ENCODE measurements at places on chromosomes 11 and 22.

DNA sequence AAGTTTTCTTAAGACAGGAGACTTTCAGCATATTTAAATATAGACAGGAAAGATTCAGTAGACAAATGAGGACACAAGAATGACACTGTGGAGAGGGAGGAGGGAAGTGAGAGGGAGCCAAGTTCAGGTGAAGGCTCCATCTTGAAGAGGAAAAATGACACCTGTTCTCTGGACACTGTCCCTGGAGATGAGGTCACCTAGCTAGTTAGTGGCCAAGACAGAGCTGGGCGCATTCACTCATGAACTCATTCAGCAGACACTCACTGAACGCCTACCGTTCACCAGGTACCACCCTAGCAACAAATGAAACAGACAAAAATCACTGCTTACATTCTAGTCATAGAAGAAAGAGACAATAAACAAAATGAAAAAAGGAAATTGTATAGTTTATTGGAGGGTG, 103.3 kb upstream of the PARVA start:
- no peak for DNase-seq

DNA sequence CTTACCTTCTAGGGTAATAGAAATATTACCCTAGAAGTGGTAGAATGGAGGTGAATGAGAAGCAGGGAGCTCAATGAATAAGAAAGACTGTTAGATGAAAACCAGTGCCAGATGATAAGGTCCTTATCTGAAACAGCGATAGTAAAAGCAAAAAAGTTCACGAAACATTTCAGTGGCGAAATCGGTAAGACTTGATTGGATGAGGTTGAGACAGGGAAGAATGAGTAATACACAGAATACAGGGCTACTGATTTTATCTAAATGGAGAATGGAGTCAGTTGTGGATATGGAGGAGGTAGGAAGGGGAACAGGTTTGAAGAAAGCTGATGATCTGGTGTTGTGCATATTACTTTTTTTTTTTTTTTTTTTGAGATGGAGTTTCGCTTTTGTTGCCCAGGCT, 96.5 kb downstream of the GALNT18 start:
- no peak for DNase-seq

GRCh38 chr22:44848791-44849420, 96.5 kb downstream of the ARHGAP8 start:
- DNase-seq: no peak

DNA sequence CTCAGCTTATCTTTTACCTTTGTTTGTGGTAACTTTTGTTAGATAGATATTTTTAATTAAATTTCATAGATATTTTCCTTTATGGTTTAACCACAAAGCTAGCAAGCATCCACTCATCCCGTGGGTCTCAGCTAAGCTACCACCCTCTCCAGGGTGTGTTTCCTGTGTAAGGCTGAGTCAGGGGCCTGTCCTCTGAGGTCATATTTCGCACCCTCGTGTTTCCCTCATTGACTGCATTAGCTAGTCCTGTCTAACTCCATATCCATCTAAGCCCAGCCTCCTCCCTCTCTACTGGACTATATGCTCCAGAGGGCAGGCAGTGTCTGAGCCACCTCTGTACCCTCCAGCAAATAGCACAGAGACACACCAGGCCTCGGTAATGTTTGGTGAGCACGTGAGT, 16.7 kb downstream of the XRRA1 start:
- DNase-seq: no peak

DNA sequence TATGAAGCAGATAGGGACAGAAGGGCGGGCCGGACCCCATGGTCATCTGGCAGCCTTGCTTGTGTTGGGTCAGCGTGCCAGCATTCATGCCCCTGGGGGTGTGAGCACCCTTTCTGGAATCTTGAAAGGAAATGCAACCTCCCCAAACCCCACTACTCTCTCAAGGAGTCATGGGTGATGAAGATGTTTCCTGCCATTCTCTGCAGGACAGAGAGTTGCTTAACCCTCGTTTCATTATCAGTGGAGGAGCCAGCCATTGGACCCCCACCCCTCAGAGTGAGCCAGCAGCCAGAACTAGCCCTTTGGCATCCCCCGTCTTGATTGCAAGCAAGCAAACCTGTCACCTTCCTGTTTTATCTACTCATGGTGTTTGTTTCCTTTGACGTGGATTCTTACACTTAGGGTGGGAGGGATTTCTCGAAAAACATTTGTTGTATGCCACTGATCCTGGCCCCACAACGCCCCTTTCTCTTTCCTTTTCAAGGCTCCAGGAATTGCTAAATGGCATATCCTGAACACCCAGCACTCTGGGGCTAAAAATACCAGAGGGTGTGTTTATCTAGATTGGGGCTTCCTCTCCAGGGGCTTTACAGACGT, 258.3 kb downstream of the ETS1 start:
- DNase-seq: no peak

- no peak for DNase-seq
Observed at GRCh38 chr11:101872171-101872882, 42.5 kb upstream of the CEP126 start.

DNA sequence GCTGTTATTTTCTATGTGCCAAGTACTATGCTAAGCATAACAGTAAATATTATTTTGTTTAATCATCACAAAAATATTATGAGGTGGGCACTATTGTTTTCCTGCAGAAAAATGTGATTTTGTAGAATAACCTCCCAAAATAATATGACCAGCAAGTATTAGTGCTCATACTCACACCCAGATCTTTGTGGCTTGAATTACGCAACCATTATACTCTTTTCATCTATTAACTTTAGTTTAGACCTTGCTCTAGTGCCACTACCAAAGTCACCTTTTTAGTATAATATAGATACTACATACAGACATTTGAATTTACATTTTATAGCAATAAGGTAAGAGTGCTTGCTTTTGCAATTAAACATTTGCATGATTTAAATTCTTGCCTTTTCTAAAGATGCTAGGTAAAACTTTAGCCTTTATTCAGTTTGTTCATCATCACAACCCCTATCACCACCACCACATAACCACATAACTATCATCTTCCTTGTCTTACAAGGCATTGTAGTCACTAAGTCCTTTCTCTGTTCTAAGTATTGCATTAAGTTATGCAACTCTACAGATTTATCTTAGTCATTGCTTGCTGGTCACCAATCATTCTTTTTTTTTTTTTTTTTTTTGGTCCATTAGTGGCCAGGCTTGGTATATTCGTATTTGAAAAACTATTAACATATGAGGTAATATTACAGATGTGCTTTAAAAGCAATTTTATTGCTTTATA, 68.4 kb downstream of the GAS2 start:
- DNase-seq: no peak

DNA sequence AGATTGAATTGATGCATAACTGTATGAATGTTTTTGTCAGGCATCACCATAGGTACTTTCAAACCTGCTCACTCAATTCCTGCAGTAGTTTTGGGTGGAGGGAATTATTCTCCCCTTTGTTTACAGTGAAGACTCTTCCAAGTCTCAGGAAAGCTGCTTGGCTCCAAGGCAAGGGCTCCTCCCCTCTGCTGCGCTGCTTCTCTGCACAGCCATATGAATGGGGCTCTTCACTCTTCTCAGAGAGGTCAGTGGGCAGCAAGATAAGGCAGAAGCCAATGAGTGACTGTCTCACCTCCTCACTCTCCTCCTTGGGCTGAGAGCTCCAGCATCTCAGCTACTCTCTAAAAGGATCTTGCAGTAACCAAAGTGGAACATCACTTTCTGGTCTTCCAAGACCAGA, 165.7 kb upstream of the TTC12 start:
- DNase-seq: no peak

- DNase-seq: no peak
Observed at GRCh38 chr11:134604886-134605285, 192.8 kb upstream of the B3GAT1 start.

GRCh38 chr11:119116601-119117000, 4.8 kb upstream of the HINFP start:
- DNase-seq: no peak

GRCh38 chr11:10067629-10068300, 226.3 kb downstream of the SBF2 start:
- no peak for DNase-seq

DNA sequence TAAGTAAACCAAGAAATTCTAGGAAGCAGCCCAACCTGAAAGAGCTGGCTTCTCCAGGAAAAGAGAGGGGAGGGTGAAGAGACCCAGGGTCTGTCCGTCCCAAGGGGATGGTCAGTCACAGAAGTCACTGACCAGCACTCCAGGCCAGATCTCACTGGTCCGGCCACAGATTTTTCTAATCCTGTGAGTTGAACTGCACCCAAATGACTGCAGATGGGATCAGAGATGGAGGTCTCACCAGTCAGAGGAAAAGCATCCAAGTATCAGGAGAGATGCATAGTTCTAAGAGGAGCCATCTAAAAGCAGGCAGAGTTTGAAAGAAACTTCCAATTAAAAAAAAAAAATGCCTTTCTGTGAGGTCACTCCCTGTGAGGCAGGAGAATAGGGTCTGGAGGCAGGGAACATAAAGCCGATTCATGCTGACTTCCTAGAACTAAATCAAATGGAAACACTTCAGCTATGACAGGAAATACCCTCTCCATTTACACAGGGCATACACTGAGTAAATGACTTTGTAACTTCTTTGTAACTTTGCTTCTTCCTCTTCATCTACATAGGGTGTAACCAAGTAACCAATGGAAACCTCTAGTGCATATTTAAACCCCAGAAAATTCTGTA, 144.5 kb downstream of the CCDC34 start:
- DNase-seq: no peak

DNA sequence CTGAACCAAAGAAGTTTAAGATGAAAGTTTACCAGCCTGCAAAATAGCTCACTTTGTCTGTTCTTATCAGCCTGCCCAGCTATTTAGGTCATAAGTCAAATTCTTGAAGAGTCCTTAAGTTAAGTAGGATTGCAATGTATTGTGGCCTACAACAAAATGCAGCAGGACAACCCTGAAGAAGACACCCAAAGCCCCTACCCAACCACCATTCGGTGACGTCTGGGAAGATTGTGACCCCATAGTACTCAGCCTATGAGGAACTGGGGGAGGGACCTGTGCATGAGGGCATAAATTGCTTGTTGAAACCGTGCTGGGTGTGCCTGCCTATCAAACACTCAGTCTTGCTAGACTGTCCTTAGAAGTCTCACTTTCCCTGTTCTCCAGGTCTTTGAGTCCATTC, 50.5 kb upstream of the FDX1 start:
- no peak for DNase-seq

- DNase-seq: no peak
Observed at GRCh38 chr22:37169947-37170688, 17.9 kb downstream of the C1QTNF6 start.

DNA sequence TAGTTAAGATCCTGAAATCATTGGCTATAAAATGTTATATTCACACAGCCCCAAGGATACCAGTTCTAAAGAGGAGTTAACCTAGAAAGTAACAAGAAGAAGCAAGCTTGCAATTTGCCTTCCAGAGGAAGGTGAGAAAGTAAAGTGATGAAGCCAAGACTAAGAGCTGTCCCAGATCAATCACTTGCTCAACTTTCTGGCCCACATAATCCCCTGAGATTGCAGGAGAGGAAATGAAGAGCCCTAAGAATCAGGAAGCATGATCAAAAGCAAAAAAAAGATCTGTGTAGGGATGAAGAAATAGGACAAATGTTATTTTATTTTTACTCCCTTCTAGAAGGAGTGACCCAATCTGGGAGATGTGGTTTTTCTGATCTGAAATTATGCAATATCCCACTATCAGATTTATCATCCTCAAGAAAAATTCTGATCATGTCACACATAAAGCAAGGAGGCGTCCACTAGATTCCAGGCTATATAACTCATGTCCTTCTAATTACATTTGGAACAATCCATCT, 180.3 kb upstream of the GUCY1A2 start:
- DNase-seq: no peak

DNA sequence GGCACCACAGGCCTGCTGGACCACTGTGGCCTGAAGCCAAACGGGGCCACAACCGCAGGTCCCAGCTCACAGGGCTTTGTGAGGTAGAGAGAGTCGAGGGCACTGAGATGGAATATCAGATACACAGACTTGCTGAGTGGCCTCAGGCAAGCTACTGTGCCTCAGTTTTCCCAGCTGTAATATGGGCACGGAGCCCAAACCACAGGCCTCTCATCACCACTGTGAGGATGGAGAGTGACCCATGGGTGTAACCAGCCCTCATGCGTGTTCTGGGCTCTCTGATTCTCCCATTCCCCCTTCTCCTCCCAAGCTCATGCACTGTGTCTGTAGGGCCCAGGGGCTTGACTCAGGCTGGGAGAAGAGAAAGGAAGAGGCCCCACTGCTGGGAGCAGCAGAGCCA, 4.2 kb downstream of the UNC93B1 start:
- no peak for DNase-seq

DNA sequence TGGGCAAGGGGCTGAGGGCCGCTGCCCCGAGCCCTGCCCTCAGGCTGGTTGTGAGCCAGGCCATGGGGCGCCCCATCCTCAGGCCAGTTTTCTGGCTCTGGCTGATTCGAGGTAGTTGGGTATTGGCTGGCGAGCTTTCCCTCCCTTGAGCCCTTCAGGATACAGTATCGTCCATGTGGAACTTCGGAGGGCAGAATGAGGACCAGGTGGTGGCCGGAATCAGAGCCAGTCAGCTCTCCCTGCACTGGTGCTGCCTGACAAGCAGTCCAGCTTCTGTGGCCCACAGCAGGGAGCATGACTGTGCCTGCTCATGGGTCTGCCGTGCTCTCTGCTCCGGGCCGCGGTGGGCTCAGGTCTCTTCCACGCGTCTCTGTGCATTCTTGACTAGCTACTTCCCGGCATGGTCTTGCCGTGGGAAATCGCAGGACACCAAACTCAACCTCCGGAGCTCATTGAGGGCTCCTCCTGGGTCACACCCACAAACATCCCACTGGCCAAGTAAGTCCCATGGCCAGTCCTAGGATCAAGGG, 1289.3 kb downstream of the BRD1 start:
- DNase-seq: no peak

DNA sequence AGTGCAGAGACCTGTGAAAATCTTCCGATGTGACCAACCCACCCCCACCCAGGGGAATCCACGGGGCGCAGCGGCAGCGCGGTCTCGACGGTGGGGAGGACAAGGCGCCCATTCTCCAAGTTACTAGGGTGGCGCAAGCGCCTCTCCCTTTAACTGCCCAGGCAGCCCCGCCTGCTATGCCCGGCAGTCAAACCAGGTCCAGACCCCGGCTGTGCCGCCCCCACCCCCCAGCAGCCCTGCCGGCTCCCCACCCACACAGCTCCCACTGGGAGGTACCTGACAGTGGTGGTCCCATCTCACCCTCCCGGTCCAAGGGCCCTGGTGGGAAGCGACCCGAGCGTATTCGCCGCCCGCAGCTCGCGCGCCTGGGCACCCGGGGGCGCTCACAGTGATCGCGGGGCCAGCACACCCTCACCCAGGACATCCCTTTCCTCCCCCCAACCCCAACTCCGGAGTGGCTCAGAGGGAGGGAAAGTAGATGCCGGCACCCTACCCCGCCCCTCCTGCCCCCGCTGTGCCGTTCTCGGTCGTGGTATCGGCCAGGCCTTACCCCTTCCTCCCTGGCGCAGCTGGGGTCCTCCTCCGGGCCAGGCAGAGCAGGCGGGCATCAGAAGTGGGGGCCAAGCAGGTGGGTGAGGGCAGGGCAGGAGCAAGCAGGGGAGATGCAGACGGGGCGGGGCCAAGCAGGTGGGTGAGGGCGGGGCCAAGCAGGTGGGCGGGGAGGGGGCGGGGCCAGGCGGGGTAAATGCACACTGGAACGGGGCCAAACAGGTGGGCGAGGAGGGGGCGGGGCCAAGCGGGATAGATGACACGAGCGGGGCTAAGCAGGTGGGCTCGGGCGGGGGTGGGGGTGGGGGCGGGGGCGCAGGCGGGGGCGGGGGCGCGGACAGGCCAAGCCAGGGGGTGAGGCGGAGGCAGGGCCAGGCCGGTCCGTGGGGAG, at the start of gene TRPM5:
Gene TRPM5 (minus strand): TSS at position 634 of the 940 bp plus-strand sequence. CDS start 21,478 bp downstream, outside the sequence.
- DNase-seq: peak; percentile 43

All from stimulated activated CD8-positive, alpha-beta memory T cell treated with anti-CD3 and anti-CD28 coated beads, Interleukin-2, amount 100 ng/mL, for 1 hour (primary cell).